Activated CD4-positive, alpha-beta T cell treated with anti-CD3 and anti-CD28 coated beads, Interleukin-2, Interleukin-4, amounts not matched to agents 100 ng/mL and 50 ng/mL, durations not matched to agents 16 hours and 8 hours (primary cell): ENCODE measurements at places on chromosomes 1 and 21.

- DNase-seq: no peak
Observed at GRCh38 chr1:213980906-213981305, 6.9 kb upstream of the PROX1 start.

DNA sequence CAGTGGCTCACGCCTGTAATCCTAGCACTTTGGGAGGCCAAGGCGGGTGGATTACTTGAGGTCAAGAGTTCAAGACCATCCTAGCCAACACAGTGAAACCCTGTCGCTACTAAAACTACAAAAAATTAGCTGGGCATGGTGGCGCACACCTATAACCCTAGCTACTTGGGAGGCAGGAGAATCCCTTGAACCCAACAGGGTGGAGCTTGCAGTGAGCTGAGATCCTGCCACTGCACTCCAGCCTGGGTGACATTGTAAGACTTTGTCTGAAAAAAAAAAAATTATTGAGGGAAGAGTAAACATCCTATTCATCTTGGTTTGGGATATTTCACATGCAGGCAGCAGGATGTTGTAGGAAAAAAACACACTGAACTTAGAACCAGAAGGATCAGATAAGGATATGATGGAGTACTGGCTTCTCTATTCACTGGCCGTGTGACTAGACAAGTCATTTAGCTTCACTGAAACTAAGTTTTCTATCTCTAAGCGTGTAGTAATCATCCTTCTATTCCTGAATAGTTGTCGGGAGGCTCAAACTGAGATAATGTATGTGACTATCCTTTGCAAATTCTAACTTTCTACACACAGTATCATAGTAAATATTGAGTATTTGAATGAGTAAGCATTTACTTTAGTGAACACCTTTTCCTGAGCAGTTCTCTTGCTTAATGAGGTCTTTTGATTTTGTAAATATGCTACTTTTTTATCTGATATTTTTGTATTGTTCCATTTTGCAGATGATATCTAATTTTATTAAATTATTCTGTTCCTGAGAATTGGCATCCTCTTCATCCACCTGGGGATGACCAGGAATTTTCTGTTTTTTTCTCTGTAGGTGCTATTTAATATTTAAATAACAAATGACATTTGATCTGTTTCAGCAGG lies 18.2 kb downstream of the CAP1 start:
- peak; percentile 58 for DNase-seq

DNA sequence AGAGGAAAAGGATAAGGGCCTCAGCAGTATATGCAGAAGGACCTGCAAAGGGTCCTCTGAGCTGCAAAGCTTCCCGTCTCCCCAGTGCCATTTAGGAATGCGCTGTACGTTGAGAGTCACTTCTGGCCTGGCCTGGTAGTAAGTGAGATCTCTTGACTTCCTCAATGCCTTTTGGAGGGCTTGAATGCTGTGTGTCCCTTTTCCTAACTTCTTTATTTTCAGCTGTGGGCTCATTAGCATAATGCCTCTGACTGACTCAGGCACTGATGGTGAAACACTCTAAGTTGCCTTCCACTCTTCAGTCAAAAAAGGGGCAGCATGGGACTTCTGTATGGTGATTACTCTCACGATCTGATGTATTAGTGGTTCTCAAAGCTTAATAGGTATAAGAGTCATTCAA lies 49.9 kb downstream of the XCL1 start:
- no peak for DNase-seq

- no peak for DNase-seq
Observed at GRCh38 chr1:19398309-19398760, 86.2 kb downstream of the SLC66A1 start.

- DNase-seq: no peak
Observed at GRCh38 chr1:1380860-1381259, 5.9 kb upstream of the AURKAIP1 start.

DNA sequence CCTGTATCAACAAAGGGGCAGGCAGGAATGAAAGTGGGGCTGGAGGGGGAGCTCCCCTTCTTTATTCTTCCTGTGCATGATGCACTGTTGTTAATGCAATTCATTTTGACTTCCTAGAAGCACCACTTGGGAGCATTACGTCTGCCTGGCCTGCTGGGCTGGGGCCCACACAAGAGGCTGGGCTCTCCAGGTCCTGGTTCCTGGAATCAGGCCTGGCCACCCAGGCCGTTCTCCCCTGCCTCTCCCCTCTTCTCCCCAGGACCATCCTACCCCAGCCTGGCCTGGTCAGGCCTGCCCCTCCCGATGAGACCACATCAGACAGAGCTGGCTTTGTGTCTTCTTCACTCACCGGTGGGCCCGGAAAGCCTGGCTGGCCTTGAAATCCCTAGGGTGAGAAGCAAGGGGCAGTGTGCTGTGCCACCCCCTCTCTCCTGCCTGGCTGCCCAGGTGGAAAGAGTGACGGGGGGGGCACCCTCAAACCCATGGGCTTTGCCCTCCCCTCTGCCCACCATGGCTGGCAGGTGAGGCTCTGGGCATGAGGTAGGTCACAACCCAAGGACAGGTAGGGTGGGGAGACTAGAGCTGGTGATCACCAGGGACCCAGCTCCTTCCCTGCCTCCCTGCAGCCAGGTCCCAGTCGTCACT lies 20.7 kb upstream of the PEF1 start:
- no peak for DNase-seq

- no peak for DNase-seq
Observed at GRCh38 chr21:39660191-39660980, 47.6 kb downstream of the B3GALT5 start.

DNA sequence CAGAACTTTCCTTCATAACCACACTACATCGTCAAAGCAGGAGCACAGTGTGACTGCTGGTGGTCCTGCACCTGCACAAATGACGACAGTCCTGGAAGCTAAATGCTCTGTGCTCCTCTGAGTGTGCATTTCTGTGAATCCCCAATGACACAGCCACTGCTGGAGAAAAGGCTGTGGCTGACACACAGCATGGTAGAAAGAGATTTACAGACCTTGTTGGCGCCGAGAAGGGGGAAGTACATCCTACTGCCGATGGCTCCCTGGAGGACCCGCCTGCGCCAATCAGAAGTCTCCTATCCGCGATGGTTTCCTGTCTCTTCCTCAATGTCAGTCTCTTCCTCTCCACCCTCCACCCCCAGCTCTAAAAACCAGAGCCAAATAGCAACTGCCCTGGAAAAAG lies 115.4 kb upstream of the RAB4A start:
- DNase-seq: no peak
